Iris pigment epithelial cell (primary cell): ENCODE measurements at places on chromosomes 11 and 22.

DNA sequence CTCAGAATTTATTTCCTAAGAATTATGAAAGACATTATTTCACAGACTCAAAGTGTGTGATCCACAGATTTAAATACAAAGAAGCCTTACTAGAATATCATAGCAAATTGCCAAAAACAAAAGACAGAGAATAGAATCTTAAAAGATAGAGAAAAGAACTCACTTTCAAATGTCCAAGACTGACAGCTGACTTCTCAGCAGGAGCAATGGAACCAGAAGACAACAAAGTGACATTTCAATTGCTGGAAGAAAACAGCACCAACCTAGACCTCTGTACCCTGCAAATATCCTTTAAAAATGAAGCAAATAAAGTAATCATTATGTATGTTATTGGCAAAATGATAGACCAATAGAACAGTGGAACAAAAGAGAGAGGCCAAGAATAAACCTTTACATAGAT, 109.2 kb downstream of the TTC17 start:
- no peak for DNase-seq

DNA sequence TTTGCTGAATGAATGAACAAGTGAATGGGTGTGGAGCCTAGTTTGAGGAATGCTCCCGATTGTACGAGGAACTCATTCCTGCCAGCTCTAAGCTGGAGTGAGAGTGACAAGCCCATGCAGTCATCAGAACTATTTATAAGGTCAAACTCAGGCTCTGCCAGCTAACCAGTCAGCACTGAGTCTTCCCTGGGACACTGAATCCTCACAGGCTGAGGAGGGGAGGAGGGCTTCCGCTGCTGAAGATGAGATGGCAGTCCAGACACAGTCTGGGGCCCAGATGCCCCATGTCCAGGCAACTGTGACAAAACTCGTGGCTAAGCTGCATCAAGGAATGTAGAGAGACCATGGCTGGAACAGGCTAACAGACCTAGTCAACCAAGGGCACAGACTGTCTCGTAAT, 4.0 kb downstream of the LRP4 start:
- DNase-seq, result no peak

- DNase-seq, result no peak
Measured at GRCh38 chr11:64564947-64565889, 25.8 kb upstream of the SLC22A12 start.

GRCh38 chr11:14422052-14422813, 63.2 kb upstream of the RRAS2 start:
- DNase-seq, result peak; percentile 100

- DNase-seq, result no peak
Measured at GRCh38 chr11:75816561-75817239, 1.7 kb downstream of the UVRAG start.

GRCh38 chr11:42596576-42597145, 715.1 kb upstream of the API5 start:
- DNase-seq, result no peak

- no peak for DNase-seq
Measured at GRCh38 chr11:13635804-13636203, 32.7 kb upstream of the FAR1 start.

- DNase-seq, result peak; percentile 54
Measured at GRCh38 chr22:46737105-46737975, 712 bp downstream of the CERK start.

DNA sequence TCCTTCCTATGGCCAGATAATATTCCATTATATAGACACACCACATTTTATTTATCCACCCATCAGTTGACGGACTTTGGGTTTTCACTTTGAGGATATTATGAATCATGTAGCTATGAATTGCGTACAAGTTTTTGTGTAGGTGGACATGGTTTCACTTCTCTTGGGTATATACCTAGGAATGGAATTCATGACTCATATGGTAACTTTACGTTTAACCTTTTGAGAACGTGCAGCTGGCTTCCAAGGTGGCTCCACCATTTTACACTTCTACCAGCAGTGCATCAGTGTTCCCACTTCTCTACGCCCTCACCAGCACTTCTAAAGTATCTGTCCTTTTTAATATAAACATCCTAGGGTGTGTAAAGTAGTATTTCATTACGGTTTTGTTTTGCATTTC, 112.0 kb downstream of the PLEKHA7 start:
- peak; percentile 49 for DNase-seq

GRCh38 chr11:62428871-62429560, 10.2 kb downstream of the SCGB1A1 start:
- no peak for DNase-seq

DNA sequence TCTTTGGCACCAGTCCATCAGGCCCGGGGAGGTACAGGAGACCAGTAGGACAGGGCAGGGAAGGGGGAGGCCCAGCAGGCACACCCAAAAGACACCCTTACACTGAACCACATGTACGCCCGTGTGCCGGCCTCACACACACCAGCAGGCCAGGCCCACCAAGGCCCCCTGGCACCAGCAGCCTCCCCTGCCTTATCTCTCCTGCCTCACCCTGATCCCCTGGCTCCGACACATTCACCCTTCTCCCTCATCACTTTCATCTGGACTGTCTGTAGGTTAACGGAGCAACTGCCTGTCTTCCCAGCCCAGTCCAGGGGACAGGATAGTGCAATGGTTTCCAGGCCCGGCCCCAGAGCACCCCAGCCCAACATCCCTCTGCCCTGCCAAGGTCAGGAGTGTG, 4.9 kb downstream of the CDKN1C start:
- no peak for DNase-seq

DNA sequence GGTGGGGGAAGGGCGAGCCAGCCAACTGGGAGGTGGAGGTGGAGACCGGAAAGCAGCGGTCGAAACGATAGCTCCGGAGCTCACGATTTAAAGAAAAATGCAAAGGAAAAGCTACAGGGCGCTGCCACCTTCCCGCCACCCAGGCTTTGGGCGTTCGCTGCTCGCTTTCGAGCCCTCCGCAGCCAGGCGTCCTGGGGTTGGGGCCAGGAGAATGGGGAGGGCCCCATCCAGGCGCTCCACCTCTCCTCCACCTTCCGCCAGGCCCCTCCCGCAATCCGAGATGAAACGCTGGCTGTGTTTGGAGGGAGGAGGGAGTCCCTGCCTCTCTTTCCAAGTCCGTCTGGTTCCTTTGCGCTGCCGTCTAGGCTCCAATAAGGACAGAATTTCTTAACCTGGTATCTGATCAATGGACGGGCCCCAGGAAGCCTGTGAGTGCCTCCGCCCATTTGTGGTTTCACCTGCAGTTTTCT, 483 bp upstream of the ABTB2 start:
- peak; percentile 56 for DNase-seq

- no peak for DNase-seq
Measured at GRCh38 chr22:30718491-30718890, 23.8 kb downstream of the OSBP2 start.

GRCh38 chr22:40694411-40694810, 15.1 kb downstream of the MCHR1 start:
- no peak for DNase-seq

DNA sequence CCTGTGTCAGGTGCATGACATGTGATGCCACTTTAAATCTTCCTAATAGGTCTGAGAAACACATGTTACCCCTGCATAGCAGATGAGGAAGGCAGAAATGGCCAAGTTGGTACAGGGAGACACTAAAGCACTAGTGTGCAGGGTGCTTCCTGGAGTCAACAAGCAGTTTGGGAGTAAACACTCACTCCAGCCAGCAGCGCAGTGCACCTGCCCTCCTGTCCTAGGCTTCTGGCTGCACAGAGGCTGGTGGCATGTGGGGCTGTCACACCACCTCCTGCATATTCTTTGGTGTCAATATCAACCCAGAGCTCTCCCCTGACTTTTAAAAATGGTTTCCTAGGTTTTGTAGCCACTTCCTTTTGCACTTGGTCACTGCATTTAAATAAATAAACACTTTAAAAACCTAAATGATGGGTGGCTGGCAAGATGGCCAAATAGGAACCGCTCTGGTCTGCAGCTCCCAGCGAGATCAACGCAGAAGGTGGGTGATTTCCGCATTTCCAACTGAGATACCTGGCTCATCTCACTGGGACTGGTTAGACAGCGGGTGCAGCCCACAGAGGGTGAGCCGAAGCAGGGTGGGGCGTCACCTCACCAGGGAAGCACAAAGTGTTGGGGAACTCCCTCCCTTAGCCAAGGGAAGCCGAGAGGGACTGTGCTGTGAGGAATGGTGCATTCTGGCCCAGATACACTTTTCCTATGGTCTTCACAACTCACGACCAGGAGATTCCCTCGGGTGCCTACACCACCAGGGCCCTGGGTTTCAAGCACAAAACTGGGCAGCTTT, 33.5 kb downstream of the GAB4 start:
- no peak for DNase-seq

DNA sequence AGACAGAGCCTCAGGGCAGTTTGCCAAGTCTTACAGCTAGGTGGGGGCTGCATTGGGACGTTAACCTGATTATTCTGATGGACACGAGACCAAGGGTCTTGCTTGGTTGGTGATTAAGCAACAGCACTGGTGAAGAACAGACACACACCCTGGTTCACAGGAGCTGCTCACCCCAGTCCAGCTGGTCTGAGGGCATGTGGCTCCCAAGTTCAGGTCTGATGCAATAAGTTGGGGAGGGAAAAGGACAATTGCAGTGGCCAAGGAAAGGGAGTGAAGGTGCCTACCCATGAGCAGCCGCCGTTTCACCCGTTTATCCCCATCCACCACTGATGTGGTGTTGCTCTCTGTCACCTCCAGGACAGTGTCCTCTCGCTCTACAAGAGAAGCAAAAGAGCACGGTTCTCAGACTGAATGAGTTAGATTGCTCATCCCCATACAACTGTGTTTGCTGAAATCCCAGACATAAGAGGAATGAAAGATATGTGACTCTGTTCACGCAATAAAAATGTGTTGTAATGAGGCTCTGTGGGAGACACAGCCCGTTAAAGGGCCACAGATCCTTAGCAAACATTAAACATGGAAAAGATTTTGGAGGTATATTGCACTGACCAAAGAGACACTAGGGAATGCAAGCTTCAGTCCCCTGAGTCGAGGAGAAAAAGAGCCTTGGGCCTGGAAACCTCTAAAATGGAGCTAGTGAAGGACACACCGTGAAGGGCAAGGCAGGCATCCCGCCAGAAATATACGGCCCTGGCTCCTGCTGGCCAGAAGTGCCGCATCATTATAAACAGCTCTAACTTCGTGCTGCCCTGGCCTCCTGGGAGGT, 25.6 kb downstream of the SCUBE2 start:
- peak; percentile 54 for DNase-seq

DNA sequence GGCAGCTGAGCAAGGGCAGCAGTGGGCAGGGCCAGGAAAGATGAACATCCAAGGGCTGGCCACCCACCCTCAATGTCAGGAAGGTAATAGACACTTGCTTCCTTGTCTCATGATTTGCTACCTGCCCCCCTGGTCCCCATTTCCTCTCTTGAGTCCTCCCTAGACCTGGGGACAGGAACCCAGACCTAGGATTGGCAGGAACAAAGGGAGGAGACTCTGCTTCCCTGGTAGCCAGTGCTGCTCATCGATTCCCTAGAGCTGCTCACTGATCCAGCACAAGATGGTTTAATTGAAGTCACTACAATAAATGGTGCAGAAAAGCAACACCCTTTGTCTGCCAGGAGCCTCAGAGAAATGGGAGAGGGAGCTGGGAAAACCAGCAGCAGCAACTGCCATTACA, 67.8 kb upstream of the CHST1 start:
- no peak for DNase-seq

- DNase-seq, result no peak
Measured at GRCh38 chr11:133835593-133836548, 9.4 kb downstream of the SPATA19 start.

DNA sequence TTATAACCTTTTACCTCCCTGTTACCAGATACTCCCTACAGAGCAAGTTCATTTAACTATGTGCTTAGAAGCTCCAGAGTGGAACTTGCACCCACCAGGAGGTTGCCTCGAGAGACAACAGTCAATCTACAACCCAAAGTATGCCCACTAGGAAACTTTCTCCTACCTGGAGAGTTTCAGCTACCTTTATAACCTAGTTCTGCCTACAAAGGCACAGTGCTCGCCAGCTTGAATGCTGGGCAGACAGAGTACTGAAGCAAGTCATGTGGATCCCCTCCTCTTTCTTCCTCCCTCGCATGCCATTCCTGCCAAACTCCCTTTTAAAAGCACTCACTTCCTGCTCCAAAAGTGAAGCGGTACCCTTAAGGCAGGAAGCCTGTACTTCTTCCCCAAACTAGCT, 258.9 kb downstream of the SWAP70 start:
- DNase-seq, result no peak

DNA sequence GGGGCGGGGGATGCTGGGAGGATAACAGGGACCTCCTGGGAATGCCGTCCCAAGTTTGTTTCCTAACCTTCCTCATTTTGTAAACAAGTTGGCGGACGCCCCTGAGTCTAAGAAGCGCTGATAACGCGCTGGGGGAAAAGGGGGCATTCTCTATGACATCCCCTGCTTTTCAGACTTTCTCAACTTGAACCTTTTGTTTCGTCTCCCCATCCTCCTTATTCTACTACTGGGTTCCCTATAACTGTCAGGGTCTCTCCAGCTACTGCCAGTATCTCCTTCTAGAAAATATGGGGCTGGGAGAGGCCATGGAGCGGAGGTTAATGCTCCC, 654 bp downstream of the TMEM86A start:
- DNase-seq, result no peak

DNA sequence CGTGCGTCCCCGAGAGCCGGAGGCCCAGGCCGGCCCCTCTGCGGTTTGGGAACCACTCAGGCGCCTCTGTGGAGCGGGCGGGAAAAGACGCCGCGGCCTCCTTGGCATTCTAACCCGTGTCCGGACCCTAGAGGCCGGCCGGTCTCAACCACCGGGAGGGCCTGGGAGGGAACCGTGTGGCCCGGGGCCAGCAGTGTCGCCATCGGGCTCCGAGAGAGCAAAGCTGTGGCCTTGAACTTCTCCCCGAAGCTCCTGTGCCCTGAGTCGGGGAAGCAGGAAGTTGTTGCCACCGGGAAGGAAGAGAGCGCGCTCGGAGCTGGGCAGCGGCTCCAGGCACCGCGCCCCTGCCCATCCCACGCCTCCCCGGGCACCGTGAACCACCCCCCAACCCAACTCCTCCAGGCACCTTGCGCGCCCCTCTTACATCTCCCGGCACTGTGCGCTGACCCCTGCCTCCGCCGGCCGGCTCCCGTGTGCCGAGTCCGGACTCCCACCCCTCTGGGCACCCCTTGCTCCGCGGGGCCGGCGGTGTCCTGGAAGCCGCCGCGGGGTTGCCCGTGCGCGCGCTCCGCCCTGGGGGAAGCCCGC, 80.0 kb upstream of the PPARA start:
- peak; percentile 47 for DNase-seq

DNA sequence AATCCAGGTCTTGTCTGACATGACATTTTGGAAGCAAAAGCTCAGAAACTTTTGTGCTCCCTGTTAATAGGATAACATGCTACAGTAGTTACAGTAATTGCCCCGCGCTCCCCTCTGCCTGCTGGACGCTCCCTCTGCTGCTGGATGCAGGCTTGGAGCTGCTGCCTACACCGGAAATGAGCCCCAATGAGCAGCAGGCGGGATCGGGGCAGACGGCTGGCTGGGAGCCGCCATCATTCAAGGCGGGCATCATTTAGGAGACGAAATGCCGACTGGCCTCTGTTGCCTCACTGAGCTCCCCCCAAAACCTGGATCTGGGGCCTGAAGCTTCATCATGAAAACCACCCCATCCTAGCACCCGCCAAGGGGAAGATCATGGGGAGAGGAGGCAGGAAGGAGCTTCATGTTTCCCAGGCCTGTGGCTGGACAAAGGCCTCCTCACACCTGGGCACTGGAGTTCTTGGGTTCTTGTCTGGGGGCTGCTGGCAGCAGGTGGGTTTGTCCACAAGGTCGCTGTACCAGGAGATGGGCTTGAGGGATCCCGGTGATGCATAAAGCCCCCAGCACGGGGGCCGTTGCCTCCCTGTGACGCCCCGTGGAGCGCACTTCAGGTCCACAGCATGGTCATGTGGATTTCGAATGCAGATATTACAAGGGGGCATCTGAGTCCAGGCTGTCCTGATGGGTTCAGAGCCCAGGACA, 664.3 kb downstream of the BRD1 start:
- DNase-seq, result no peak
